B cell (primary cell): ENCODE measurements at places on chromosomes 2 and 18. TPM values are rescaled to one million over a fixed set of nuclear protein-coding genes. Genes with fewer than 3 reads are reported as not detected.

GRCh38 chr18:9336827-9337226 is 2.3 kb downstream of the TWSG1 start:
- peaks cover 19% of the 10 kb centered on the region for H3K4me1 ChIP-seq
- peaks cover 2% of the 10 kb centered on the region for H3K27me3 ChIP-seq
- H3K36me3 ChIP-seq: no peaks in the 10 kb centered on the region
- DNase-seq: no peak
- no peak overlapping the region for H3K4me3 ChIP-seq

DNA sequence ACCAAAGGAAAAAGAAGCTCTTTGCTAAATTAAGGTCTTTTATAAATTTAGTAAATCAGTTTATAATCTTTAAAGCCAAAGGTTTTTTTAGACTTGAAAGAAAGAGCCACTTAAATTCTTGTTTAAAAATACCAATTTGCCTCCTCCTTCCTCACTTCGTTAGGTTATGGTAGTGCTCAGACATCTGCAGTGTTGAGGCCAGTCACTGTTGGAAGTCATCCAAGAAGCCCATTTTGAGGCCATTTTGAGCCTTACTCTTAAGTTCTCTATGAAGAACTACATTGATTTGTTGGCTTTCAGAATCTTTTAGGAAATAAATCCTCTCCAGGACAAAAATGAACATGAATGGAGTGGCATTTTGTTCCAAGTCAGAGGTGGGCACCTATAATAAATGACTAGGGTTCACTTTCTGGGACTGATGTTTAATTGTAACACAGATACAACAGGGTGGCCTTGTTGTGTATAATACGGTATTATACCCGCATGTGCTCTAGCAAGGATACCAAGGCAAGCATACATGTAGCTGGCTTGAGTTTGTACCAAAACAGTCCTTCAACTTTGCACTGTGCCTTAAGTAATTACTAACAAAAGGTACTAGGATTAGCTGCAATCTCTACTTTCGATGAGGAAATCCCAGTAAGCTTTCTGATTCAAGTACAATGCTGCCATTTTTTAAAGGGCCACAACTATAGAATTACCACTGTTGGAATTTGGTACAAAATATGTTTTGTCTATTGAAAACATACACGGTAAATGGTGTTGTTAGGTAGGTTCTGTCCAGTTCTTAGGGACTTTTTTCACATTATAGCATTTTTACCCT is 22.8 kb downstream of the SLC66A3 start:
- H3K4me1 ChIP-seq: no peaks in the 10 kb centered on the region
- H3K27ac ChIP-seq: no peak overlapping the region
- no peak for DNase-seq
- no peaks in the 10 kb centered on the region for H3K27me3 ChIP-seq
- no peaks in the 10 kb centered on the region for H3K36me3 ChIP-seq

DNA sequence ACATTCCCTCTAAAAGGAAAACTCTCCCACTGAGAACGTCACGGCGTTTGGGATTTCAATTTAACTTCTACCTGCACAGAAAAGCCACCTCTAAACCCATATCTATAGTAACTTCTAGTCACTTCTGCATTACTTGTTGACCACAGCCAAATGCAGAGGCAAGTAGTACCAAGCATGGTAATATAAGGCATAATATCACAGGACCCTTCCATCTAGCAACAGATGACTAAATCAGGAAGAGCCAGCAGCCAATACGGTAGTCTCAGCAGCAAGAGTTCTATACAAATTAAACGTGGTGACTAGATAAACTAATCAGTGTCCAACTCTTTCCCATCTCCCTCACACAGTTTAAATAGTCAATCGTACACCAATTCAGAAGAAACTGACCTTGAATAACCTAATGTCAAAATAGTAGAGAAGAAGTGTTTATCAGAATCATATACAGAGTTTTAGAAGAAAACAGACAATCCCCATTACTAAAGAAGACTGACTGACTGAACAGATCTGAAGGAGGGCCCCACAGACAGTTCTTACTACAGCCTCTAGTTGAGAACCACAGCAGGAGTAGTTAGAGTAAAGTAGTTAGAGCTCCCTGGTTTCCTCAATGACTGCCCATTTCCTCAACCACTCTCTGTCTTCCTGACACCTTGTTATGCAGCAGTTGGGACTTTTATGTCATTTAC is 30.0 kb downstream of the MEMO1 start:
- DNase-seq: peak; percentile 85
- H3K4me1 ChIP-seq: peaks cover 14% of the 10 kb centered on the region
- H3K4me3 ChIP-seq: peak overlapping the region; percentile 13
- H3K36me3 ChIP-seq: peaks cover 3% of the 10 kb centered on the region

DNA sequence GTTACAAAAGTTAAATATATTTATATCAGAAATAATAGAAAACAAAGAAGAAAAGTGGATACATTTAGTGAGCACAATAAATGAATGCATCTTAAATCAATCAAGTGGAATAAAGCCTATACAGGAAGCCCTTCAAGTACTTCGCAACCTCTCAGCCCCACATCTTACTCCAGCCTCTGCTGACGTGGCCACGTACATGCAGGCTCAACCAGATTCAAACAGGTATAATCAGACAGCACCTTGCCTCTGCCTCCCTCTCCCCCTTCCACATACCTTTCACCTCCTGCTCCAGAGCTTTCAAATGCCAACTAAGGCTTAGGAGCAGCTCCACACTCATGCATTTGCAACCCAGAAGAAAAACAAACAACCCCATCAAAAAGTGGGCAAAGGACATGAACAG is 32.9 kb downstream of the CACNB4 start:
- H3K4me1 ChIP-seq: peaks cover 13% of the 10 kb centered on the region
- no peak overlapping the region for H3K4me3 ChIP-seq
- no peaks in the 10 kb centered on the region for H3K27me3 ChIP-seq
- H3K27ac ChIP-seq: no peak overlapping the region
- DNase-seq: no peak

GRCh38 chr18:58239879-58240278 is 195.9 kb downstream of the NEDD4L start:
- no peaks in the 10 kb centered on the region for H3K27me3 ChIP-seq
- no peak overlapping the region for H3K27ac ChIP-seq
- H3K4me3 ChIP-seq: no peak overlapping the region
- H3K36me3 ChIP-seq: no peaks in the 10 kb centered on the region
- DNase-seq: no peak

GRCh38 chr2:88190808-88191721 is 20.9 kb downstream of the THNSL2 start:
- H3K4me1 ChIP-seq: no peaks in the 10 kb centered on the region
- no peaks in the 10 kb centered on the region for H3K36me3 ChIP-seq
- no peak overlapping the region for H3K4me3 ChIP-seq
- H3K27ac ChIP-seq: no peak overlapping the region

GRCh38 chr2:11677136-11678055 is 7.4 kb upstream of the NTSR2 start:
- H3K27ac ChIP-seq: no peak overlapping the region
- H3K4me3 ChIP-seq: no peak overlapping the region
- H3K36me3 ChIP-seq: no peaks in the 10 kb centered on the region
- peaks cover 5% of the 10 kb centered on the region for H3K4me1 ChIP-seq
- DNase-seq: no peak
- peaks cover 35% of the 10 kb centered on the region for H3K27me3 ChIP-seq

DNA sequence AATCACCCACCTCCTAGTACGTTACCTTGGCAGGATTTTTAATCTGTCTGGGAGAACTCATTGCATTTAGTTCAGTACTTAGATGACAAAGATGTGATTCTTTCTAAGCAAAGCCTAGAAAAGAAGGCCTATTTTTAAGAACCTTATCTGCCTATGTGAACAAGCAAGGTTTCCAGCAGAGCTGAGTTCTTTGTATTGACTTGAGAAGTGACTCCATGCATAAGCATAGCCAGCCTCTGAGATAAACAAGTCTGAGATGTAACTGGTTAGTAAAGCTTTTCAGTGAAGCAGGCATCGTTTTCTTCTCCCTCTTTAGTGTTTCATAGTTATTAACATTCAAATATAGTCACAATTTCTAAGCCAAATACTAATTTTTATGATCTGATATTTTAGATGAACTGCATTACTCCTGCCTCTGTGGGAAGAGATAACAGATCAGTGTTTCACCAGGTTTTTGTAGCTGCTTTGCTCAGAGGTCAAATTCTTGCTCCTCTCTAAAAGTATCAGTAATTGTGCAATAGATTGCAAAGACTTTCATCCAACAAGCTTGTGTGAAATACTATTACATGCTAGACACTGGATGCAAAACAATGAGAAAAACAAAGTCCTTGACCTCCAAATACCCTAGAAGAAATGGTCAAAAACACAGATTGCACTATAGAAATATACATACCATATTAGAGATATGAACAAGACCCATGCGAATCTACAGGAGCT is 107.8 kb downstream of the MBD2 start:
- no peak for DNase-seq
- H3K27me3 ChIP-seq: no peaks in the 10 kb centered on the region
- no peak overlapping the region for H3K4me3 ChIP-seq
- peaks cover 4% of the 10 kb centered on the region for H3K4me1 ChIP-seq

DNA sequence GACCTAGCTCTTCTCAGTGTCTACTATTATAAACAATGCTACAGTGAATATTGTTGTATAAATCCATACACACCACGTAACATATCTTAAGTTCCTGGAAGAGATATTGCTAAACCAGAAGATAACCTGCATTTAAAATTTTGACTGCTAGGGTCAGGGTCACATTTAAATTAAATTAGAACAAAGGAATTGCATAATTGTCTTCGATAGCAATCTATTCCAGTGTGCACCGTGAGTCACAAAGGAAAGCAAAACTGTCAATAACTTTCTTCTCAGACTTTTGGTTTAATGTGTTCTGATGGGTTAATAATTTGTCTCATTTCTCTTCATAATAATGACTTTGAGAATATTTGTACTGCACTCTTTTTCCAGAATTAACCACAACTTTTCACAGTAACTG is 4.2 kb downstream of the GEN1 start:
- no peak for DNase-seq
- H3K27me3 ChIP-seq: no peaks in the 10 kb centered on the region
- H3K4me1 ChIP-seq: peaks cover 7% of the 10 kb centered on the region
- H3K27ac ChIP-seq: no peak overlapping the region
- H3K36me3 ChIP-seq: peaks cover 7% of the 10 kb centered on the region

DNA sequence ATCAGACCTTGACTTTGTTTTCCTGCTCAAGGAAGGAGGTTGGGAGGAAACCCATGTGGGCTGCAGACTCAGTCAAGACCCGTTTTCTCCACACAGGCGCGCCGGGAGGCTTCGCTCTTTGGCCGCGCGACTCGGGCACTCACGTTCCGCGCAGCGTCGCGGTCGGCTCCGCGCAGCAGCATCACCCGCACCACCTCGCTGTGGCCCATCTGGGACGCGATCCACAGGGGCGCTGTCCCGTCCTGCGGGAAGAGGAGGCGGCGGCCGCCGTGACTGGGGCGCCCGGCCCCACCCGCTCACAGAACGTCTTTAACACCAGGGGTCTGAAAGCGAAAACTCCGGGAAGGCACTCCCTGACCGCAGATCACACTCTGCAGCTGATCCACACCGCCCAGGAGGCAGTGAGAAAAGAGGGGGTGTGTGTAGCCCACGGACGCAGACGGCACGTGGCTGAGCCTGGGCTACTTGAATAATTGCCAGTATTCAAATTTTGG is 33.1 kb upstream of the NPC1 start:
- H3K27ac ChIP-seq: no peak overlapping the region
- no peaks in the 10 kb centered on the region for H3K36me3 ChIP-seq
- peak overlapping the region; percentile 38 for H3K4me3 ChIP-seq

- H3K27me3 ChIP-seq: no peaks in the 10 kb centered on the region
- no peak for DNase-seq
- no peak overlapping the region for H3K4me3 ChIP-seq
- no peaks in the 10 kb centered on the region for H3K36me3 ChIP-seq
These were observed 205.5 kb upstream of the MYT1L start for GRCh38 chr2:2536416-2537056.

- peaks cover 11% of the 10 kb centered on the region for H3K4me1 ChIP-seq
- H3K27ac ChIP-seq: no peak overlapping the region
- H3K36me3 ChIP-seq: peaks cover 30% of the 10 kb centered on the region
- H3K4me3 ChIP-seq: no peak overlapping the region
These were observed 65.4 kb downstream of the TRIP12 start for GRCh38 chr2:229856413-229856812.

DNA sequence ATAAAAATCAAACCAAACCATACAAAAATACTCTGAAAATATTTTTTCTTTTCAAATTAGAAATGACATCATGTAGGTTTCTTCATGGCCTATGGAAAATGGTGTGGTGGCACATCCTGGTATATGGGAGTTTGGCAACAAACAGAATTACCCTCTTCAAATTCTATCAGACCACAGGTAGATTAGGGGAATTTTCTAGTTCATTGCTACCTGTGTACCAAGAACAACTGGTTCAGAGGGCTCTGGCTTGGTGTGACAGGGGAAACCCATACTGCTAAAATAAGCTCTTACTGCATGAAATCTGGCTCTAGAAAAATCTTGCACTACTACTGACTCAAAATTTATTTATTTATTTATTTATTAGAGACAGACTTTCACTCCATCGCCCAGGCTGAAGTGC is 63.4 kb upstream of the PELI1 start:
- peak; percentile 49 for DNase-seq
- H3K4me1 ChIP-seq: peaks cover 64% of the 10 kb centered on the region
- peak overlapping the region; percentile 67 for H3K27ac ChIP-seq
- H3K4me3 ChIP-seq: no peak overlapping the region

- H3K4me3 ChIP-seq: no peak overlapping the region
- peaks cover 10% of the 10 kb centered on the region for H3K4me1 ChIP-seq
- H3K36me3 ChIP-seq: no peaks in the 10 kb centered on the region
These were observed 234.8 kb upstream of the SMAD2 start for GRCh38 chr18:48165111-48165866.

GRCh38 chr2:96656540-96656939 is 14.0 kb downstream of the FER1L5 start:
- H3K27ac ChIP-seq: no peak overlapping the region
- H3K27me3 ChIP-seq: no peaks in the 10 kb centered on the region
- H3K4me3 ChIP-seq: no peak overlapping the region
- no peaks in the 10 kb centered on the region for H3K36me3 ChIP-seq
- peak; percentile 29 for DNase-seq

DNA sequence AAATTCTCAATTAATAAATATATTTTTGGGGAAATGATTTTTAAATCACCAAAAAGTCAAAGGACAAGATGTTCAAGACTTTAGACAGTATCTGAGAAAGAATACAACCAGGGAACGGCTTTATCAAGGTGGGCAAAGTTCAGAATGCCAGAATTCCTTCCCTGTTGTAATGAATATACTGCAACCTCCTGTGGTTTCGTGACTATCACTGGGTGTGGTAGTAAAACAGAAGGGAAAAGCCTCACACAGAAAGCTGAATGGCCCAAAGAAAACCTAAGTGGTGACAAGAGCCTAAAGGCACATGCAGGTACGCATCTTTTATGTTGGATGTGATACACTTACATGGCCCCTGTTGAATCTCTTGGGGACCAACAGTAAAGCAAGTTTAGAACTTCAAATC is 37.1 kb downstream of the MBD2 start:
- no peak for DNase-seq
- H3K36me3 ChIP-seq: peaks cover 14% of the 10 kb centered on the region
- no peak overlapping the region for H3K27ac ChIP-seq
- H3K4me3 ChIP-seq: no peak overlapping the region
- H3K27me3 ChIP-seq: no peaks in the 10 kb centered on the region
- no peaks in the 10 kb centered on the region for H3K4me1 ChIP-seq

GRCh38 chr2:65153515-65153914 is 23.6 kb upstream of the RAB1A start:
- no peak overlapping the region for H3K27ac ChIP-seq
- H3K36me3 ChIP-seq: no peaks in the 10 kb centered on the region
- no peaks in the 10 kb centered on the region for H3K4me1 ChIP-seq
- no peaks in the 10 kb centered on the region for H3K27me3 ChIP-seq
- no peak overlapping the region for H3K4me3 ChIP-seq

Gene UGT1A3
- total RNA-seq: not detected in 2 replicates

Gene TTC27
- 25.8 and 28.5 TPM in 2 replicates for total RNA-seq

Gene PLEKHA3
- total RNA-seq: 29.3 and 37.7 TPM in 2 replicates

Gene MARCHF4
- not detected in 2 replicates for total RNA-seq

Gene AOX1
- total RNA-seq: 0.07 TPM in 1 of 2 replicates, not detected in the other
